ENCODE measurements at places on chromosomes 11 and 22.
A peak's percentile ranks its signal among the peaks of the same experiment; 100 is the strongest.

DNA sequence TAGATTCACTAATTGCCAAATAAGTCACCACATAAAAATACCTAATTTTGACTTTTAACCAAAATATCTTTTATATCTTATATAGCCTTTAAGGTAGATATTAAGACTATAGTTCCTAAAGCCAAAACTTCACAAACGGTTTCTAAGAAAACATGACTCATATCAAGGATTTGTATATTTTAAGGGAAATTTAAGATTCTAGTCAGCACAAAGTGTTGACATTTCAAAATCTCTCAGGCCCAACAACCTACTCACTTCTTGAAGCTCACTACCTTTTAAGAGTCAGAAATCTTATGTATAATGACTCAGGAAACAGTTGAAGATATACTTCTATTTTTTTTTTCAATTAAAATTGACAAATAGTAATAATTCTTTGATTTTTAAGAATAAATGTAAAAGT is 221.9 kb downstream of the SBF2 start:
- DNase-seq: no peak

DNA sequence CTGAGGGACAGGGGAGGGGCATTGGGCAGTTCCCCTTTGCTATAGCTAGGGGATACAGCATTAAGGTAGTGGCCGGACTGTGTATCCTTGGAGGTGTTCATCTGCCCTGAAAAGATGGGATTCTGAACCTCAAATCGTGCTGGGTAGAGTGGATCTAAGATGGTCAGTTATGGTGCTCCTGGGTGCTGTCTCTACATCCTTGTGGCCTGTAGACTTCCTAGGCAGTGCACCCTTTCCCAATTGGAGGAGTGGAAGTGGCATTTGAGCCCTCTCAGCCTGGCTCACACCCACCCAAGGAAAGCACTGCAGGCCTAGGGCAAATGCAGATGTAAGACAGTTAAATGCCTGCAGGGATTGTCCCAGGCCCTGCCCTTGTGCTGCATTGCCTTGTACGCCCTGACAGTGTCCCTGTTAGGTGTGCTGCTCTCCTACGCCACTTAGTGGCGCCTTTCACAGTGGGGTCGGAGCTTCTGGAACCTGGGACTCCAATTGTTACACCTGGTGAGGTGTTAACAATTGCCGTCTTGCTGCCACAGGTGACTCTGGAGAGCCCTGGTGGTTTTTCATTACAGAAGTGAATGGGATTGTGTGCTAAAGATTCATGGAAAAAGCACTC is 35.0 kb downstream of the PPFIBP2 start:
- DNase-seq: peak; percentile 22

- peak; percentile 4 for DNase-seq
These were observed 11.5 kb downstream of the BMAL1 start for GRCh38 chr11:13289081-13289480.

DNA sequence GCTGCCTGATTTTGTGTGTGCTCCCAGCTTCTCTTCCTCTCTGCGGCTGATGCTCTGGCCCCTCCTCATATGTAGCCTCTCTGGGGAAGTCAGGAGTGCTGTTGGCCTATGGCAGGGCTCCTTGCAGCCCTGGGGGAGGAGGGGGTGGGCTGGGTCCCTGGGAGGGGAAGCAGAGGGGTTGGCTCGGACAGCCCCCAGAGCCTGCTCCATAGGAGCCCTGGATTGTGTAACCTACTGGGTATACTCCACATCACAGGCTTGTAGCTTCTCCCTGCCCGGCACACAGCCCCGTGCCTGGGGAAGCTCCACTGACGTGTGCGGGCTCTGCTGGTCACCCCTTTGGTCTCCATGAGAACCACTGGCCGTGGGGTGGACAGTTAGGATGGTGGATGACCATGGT is 113.8 kb downstream of the ST3GAL4 start:
- no peak for DNase-seq

DNA sequence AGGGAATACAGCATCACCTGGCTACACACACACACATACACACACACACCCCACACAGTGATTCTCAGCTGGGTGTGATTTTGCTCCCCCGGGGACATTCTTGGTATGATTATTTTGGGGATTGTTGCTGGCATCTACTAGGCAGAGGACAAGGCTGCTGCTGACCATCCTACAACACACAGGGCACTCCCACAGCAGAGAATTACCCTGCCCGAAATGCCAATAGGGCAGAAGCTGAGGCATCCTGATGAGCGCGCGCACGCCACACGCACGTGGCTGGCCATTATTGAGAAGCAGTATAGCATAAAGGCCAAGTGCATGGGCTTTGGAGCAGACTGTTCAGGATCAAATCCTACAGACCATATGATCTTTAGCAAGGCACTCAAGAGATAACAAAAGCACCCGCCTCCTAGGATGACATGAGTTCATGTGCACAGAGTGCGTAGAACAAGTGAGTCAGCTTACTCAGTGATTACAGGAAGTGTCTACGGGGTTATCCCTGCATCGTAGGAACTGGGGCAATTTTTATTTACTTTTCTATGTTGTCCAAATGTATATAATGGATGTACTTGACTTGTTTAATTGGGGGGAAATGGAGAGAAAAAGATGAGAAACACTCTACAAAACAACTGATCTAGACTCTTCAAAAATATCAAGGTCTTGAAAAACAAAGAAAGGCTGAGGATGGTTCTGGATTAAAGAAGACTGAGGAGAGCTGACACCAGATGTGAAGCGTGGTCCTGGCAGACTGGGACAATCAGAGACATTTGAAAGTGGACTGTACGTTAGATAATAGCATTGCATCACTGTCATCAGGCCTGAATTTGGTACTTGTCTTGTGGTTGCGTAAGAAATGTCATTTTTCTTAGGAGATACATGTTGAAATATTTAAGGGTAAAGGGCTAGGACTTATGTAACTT is 7.2 kb upstream of the EHD1 start:
- DNase-seq: peak; percentile 96

GRCh38 chr22:41387341-41387740 is 5.6 kb downstream of the TEF start:
- no peak for DNase-seq

- no peak for DNase-seq
These were observed 112.0 kb downstream of the ARL14EP start for GRCh38 chr11:30434901-30435300.

GRCh38 chr22:31289344-31289743 is 2.9 kb downstream of the PIK3IP1 start:
- DNase-seq: no peak

- DNase-seq: no peak
These were observed 65.1 kb upstream of the PRODH start for GRCh38 chr22:19001204-19001603.

GRCh38 chr11:116826751-116827431 is 2.8 kb upstream of the APOC3 start:
- no peak for DNase-seq

DNA sequence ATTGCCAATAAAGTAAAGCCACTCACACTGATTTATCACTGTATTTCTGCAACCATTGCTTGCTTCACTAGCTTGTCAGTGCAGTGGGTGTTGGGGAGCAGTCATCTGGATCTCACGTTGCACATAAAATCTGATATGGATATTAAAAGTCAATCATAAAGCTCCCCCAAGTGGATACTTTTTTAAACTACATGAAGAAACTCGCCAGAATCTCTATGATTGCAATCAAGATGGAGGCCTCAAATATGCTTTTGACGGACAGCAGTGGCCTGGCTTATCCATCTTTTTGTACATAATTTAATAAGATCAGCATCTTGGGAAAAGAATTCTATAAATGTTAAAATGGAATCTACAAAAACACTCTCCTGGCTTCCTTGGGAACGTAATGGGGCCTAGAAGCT is 137.7 kb downstream of the WT1 start:
- peak; percentile 64 for DNase-seq

DNA sequence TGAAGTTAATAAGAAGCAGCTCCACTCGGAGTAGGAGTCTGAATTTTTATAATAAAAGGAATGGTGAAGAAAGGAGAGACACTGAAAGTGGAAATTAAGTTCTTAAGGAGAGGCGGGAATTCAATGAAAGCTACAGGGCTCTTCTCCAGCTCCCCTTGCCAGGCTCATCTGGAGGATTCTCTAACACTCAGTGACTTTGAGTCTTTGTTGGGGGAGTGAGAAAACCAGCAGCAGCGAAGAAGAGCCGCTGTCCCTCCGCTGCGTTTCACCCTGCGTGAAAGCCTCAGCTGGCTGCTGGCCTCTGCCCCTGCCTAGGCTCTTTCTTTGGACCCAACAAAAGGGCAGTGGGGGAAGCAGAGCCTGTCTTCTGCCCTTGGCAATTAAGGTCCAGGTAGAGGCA is 113.0 kb downstream of the NTM start:
- DNase-seq: no peak

All from OCI-M1 (cell line).